ENCODE measurements at places on chromosomes 1 and 21.

GRCh38 chr1:34923490-34923889, 6.0 kb downstream of the DLGAP3 start:
- DNase-seq, result no peak

- DNase-seq, result no peak
Observed at GRCh38 chr1:43806183-43806582, 98.8 kb downstream of the ST3GAL3 start.

GRCh38 chr1:205407970-205408369, 13.9 kb downstream of the LEMD1 start:
- DNase-seq, result no peak

DNA sequence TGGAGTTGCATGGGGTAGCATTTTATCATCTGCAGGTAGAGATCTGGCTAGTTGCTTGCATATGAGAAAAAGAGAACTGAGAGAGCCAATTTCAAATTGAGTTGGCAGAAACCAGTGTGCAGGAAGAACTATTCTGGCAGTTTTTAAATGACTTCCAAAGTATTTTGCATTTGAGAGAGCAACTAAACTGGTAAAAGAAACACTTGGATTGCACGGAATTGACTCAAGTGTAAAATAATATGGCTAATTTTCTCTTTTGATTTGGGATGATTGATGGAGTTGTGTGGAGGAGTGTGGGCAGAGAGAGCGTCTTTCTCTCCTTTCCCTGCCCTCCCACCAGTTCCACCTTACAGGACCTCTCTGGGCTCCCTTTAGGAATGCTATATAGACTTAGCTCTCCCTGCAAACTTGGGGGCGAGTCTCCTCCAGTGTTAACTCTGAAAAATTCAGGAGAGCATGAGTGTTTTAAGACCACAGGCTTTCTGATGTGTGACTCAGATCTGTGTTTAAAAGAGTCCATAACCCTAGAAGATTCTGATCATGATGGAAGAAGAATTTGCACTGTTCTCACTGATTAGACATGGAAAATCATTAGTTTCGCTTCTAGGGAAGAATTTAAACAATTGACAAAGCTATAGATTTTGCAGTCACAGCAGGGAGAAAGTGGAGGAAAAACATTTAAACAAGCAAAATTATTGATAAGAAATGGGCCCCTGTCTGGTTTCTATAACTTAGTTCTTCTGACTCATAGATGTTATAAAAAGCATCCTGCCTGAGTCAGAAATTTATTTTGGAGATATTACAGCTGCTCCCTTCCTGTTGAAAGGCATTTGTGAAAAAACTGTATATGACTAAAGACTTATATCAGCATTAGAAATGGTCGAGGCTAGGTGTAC, 24.9 kb upstream of the CTBS start:
- DNase-seq, result peak; percentile 35

GRCh38 chr1:50697440-50698421, 262.3 kb downstream of the FAF1 start:
- DNase-seq, result no peak

DNA sequence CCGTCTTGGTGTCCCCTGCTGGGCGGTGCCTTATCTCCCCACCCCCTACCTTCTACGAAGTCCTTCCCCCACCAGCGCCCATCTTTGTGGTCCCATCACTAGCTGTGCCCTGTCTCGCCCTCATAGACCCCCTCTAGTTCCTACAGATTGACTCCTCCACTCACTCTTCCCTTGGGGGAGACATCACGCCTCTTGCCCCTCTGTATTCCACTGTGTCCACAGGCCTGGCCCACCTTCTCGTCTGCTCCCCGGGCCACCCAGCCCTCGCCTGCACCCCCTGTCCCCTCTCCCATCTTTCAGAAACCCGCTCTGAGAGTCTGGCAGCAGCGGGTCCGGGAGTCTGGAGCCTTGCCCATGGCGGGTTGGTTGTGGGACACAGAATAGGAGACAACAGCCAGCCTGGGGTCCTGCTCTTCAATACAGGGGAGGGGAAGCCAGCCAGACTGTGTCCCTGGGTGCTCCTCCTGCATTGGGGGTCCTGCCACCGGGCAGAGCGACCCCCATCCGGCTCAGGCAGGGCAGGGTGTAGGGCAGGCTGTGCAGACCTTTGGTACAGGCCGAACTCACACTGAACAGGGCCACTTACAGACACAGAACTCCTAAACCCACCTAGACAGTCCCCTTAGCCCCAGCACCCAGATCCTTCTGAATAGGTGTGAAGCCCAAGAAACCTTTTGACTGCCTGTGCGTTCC, 1.1 kb downstream of the RNF187 start:
- DNase-seq, result no peak

All from H54 (cell line).